Right renal cortex interstitium (tissue), 3 donors: ENCODE measurements at places on chromosomes 1 and 21.

DNA sequence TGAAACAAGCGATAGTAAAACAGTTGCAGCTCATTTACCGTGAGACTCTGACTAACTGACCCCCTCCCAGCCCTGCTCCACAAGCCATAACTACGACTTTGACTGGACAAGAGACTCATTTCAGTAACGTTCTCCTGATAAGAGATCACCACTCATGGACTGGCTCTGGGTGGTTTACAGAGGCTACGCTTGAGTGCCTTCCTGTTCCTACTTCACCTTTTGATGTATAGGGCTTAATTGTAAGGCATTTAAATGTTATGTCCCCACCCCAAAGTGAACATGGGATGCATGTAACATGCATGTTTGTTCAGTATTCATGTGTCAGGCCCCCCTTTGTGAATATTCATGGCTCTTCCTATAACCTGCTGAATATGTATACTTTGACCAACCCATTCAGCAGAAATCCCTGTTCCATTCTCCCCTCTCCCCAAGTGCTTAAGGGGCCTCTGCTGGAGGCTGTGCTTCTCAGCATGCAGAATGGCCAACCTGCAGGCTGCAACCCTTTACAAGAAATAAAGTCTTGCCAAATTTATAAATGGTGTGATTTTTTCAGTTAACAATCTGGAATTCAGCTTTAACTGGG is 50.7 kb upstream of the SPOCD1 start:
- no peak for DNase-seq

GRCh38 chr1:44554706-44555105 is 119.6 kb downstream of the TMEM53 start:
- no peak for DNase-seq

- no peak for DNase-seq
These were observed at the start of gene PLOD1 for GRCh38 chr1:11934302-11935056. Gene PLOD1, plus strand, starts transcription at chr1:11934717. Its CDS starts 63 bp downstream, at chr1:11934780.

- DNase-seq: no peak
These were observed 29.3 kb downstream of the SIPA1L2 start for GRCh38 chr1:232600424-232601258.

DNA sequence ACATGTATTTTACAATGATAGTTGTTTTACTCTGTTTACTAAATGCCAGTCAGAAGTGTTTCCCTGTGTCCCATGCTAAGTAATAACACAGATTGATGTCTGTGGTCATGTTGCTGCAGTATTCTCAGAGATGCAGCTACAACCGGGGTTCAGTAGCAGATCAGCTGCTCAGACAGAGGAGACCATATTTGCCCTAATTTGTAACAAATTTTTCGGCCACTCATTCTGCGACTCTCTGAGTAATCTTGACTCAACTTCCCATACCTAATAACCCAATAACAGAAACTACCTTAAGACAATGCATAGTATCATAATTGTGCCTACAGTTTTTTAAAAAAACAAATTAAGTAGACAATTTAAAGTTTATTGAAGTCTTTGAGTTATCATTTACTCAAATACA is 32.6 kb downstream of the NIBAN1 start:
- no peak for DNase-seq

- no peak for DNase-seq
These were observed 41.7 kb downstream of the COQ8A start for GRCh38 chr1:226981838-226982237.

DNA sequence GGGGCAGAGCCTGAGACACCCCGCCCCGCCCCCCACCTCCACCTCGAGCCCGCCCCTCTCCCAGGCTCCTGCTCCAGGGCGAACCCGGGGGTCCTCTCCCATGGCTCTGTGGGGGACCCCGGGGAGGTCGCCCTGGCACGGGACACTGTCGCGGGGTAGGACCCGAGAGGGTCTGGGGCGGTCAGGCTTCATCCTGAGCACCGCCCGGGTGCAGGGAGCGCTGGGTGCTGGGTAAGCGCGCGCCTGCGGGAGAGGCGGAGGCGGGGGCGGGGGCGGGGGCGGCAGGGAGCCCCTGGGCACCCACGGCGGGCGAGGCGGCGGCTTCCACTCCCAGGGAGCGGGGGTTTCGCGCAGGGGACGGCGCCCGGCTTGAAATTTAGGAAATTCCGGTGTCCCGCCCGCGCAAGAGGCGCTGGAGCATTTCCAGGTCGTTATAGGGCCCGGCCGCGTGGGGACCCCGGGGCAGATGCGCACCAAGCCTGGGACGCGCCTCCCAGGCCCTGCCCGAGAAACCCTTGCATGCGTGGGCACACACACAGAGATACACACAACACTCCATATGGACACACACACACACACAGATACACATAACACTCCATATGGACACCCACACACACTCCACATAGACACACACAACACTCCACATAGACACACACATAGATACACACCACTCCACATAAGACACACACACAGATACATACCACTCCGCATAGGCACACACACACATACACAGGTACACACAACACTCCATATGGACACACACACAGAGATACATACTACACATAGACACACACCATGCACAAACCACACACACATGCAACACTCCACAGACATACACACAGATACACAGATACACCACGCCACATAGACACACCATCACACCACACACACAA is 48.7 kb upstream of the SLC19A1 start:
- no peak for DNase-seq
